ENCODE measurements at places on chromosomes 1 and 21. TPM values are rescaled to one million over a fixed set of nuclear protein-coding genes. Genes with fewer than 3 reads are reported as not detected.

IGSF21 gene
- not detected for total RNA-seq

WLS gene
- total RNA-seq = not detected

CKS1B gene
- total RNA-seq = 126 TPM

SYT14 gene
- total RNA-seq = not detected

DNA sequence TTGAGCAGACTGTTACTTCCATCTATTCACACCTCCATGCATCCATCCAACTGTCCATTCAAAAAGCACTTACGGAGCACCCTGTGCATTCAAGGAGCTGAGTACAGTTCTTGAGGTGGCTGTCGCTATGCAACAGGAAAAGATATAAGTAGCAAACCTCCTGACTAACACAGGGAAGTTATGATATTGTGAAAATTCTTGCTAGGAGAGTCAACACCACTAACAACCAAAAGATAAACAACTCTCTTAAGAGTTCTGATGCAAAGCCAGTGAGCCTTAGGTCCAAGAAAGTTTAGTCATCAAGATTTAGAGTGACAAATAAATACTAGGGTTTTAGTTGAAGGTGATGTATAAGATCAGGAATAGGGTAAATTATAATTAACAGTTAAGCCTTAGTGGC, 44.5 kb upstream of the TRIM45 start:
- no peaks in the 10 kb centered on the region for H3K4me1 ChIP-seq
- no peaks in the 10 kb centered on the region for H3K27me3 ChIP-seq
- no peak overlapping the region for H3K4me3 ChIP-seq
- no peak overlapping the region for H3K27ac ChIP-seq

GRCh38 chr1:57868239-57868638, 444.4 kb upstream of the DAB1 start:
- H3K4me1 ChIP-seq = no peaks in the 10 kb centered on the region
- no peaks in the 10 kb centered on the region for H3K27me3 ChIP-seq
- H3K27ac ChIP-seq = no peak overlapping the region
- H3K36me3 ChIP-seq = no peaks in the 10 kb centered on the region
- DNase-seq = no peak

DNA sequence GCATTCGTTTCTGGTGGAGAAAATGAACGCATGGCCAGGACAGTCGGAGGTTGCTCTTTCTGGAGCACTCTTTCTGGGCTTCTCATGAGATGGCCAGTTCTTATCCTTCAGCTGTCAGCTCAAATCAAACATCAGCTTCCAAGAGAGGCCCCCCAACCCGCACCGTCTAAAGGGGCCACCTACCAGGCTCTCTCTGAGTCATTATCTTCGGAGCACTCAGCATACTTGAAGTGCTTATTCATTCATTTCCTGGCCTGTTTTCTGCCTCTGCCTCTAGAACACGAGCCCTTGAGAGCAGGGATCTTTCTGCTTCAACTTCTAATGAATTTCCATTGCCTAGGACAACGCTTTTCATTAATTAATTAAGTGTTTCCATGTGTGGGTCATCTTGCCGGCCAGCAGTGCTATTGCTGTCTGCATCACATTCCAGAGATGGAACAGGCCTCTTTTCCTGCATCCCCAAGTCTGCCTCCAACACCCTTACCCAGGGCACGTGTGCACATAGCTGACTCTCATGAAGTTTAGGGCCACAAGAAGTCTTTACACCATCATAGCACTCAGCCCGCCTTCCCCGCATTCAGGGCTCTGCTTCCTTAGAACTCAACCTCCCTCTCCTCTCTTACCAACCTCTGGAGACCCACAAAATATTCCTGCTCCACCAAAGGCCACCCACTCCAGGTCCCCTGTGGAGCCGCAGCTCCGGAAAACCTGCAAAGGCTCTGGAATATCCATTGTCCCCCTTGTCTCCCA, 52.1 kb upstream of the LAPTM5 start:
- no peaks in the 10 kb centered on the region for H3K4me1 ChIP-seq
- peaks cover 17% of the 10 kb centered on the region for H3K27me3 ChIP-seq
- no peak overlapping the region for H3K27ac ChIP-seq
- H3K36me3 ChIP-seq = no peaks in the 10 kb centered on the region
- no peak for DNase-seq
- no peak overlapping the region for H3K4me3 ChIP-seq

All from CD8-positive, alpha-beta memory T cell (primary cell).